ENCODE measurements at places on chromosomes 6 and 20. TPM values are rescaled to one million over a fixed set of nuclear protein-coding genes. Genes with fewer than 3 reads are reported as not detected.
A peak's percentile ranks its signal among the peaks of the same experiment; 100 is the strongest.

DNA sequence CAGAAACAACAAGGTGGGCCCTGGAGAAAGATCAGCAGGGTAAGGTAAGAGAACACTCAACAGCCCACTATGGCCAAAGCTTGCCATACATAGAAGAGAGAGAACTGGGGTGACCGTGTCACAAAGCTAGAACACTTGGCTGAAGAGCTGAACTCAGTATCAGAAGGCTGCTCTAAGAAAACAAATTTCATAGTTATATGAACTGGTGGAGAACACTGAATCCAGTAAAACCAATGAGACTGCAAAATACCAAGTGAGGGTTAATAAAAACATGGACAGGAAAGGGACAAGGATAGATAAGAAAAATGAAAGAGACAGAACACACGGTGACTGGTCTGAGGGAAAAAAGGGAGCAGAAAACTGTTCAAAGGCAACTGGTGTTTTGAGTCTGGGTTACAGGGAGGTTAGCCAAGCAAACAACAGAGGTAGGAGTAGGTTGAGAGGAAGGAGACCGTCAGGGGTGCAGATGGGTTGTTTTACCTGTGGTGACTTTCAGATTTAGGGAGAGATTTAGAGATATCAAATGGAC is 56.5 kb downstream of the GMDS start:
- ATAC-seq, result no peak

DNA sequence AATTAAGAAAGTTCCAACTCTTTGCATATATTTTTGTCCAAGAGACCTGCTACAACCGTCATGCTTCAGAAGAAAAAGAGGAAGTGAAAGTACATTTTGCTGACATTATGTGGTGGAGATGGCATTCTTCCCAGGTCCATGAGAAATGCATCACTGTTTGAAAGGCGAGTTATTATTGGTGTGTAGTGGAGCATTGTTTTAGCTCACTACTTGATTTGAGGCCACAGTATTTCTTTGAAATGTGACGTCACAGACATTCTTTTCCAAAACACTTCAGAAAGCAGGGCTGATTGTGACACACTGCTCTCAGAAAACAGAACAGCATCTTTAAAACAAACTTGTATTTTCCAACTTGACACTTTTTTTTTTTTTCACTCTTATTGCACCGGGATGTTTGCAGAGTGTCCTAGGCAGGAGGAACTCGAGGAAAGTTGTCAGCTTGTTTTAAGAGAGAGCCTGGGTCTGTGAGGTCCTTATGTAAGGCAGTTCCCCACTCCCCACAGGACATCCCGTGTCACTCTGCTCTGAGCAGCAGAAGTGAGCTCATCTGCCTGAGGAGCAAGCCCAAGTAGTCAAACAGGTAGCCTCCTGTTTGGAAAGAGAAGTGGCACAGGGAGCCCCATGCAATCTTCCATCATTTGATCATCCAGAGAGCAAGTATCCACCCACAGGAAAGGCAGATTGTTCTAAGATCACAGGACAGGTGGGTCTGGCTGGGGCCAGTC is 1.1 kb downstream of the SPTLC3 start:
- peak; percentile 87 for ATAC-seq

GRCh38 chr6:79168695-79168980 is 65.8 kb downstream of the HMGN3 start:
- no peak for ATAC-seq

GRCh38 chr6:10956776-10957175 is 69.9 kb downstream of the SYCP2L start:
- no peak for ATAC-seq

GRCh38 chr6:148770408-148771211 is 23.8 kb downstream of the UST start:
- no peak for ATAC-seq

- no peak for ATAC-seq
Observed at GRCh38 chr6:69456086-69456485, 340.7 kb downstream of the LMBRD1 start.

The HLA-DOB gene
- 0.52 TPM for total RNA-seq

The PRL gene
- not detected for total RNA-seq

The PRRT1 gene
- total RNA-seq, result 0.40 TPM

The KCNK16 gene
- not detected for total RNA-seq

The PDE7B gene
- 0.68 TPM for total RNA-seq

The COL21A1 gene
- total RNA-seq, result 4.9 TPM

All from esophagus mucosa (tissue), 1 donor.